ENCODE measurements at places on chromosomes 2 and 18.

DNA sequence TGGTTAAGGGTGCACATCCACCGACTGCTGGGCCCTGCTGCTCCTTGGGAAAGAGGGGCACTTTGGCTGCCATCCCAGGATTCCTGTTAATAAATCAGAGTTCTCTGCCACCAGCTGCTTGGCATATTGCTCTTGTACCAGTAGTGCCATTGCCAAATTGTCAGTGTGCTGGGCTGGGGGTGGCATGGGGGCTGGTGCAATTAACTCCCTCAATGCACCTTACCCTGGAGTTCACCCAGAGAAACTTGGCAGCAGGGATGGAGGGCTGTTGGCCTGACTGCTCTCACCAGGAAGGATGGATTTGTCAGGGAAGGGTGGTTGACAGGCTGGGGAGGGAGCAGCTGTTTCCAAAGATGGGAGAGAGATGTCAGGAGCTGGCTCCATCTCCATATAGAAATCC lies 94.6 kb upstream of the SKOR2 start:
- no peak for DNase-seq

GRCh38 chr2:128399690-128400291 lies 81.1 kb upstream of the HS6ST1 start:
- no peak for DNase-seq

DNA sequence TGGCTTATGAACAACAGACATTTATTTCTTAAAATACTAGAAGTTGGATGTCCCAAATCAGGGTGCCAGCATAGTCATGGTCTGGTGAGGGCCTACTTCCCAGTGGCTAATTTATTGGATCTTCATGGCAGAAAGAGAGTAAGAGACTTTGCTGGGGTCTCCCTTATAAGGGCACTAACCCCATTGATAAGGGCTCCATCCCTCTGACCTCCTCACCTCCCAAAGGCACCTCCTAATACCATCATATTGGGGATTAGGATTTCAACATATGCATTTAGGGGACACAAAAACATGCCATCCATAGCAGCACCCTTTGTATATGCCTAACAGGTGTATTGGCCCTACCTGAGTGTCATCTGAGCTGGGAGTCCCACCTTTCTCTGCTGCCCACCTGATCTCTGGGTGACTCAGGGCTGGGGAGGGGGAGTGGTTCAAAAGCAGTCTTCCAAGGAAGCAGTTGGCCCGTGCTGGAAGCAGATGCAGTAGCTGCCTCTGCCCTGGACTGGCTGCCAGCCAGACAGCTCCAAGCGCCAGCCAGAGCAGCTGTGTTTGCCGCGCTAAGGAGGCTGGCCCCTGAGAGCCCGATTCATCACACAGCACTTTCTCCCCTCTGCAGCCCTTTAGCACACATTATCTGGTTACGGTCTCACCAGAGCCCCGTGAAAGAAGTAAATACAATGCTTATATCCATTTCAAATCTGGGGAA lies 84.6 kb downstream of the SMAD7 start:
- DNase-seq, result no peak

DNA sequence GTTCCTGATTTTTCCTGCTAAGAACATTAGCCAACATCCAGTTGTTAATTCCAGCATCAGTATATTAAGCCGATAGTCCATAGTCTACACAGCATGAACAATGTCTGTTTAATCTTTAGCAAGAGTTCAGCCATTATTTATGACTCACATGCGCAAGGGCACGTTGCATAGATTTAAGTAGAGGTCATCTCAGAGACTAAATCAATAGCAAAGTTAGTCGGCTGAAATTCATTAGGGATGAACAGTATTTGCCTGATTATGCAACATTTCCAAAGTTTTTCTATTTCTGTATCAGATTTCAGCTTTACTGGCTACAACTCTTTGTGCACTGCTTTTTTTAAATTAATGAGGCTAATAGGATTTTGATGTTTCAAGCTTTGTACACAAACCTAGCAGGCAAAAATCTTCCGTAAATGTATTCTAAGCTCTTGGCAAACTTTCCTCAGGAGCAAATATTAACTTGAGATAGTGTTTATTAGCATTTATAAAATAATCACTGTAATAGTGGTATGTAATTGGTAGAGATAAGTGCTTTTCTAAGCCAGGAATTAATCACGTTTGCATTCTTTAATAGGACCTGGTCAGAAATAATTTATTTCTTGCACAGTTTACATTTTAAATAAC lies 578.7 kb upstream of the ID2 start:
- DNase-seq, result no peak

DNA sequence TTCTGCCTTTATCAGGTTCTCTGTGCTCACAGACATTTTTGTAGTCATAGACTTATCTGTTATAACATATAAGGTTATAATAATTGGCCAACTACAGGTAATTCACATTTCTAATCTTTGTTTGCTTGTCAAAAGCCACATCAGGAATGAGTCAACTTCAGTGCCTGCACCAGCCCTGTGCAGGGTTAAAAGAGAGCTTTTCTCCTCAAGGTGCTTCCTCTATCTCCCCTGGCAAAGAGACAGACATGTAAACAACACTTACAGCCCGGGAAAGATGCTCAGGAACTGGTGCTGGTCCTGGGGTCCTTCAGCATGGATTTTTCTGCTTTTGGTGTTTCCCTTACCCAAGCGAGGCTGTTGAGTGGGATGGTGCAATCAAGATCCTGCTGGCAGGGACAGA lies 7.7 kb upstream of the EHD3 start:
- DNase-seq, result no peak

DNA sequence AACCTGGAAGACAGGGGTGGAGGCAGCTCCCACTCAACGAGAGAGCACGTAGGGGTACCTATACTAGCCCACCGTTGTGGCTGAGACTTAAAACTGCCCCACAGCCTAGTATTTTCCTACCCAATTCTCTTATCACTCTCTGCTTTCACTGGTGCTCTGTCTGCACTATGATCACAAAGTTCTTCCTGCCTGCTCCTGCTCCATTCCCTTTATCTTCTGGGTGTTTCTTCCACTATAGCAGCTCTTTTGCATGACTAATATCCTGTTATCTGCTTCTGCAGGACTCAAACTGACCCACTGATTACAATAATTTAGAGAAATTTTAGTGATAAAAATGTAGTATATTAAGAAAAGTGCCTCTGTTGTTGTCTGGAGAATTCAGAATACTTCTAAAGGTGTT lies 184.8 kb downstream of the LRP1B start:
- DNase-seq, result no peak

- DNase-seq, result no peak
Measured at GRCh38 chr2:16225545-16225944, 285.2 kb downstream of the MYCN start.

- DNase-seq, result no peak
Measured at GRCh38 chr2:26901326-26902183, 53.6 kb downstream of the DPYSL5 start.

- no peak for DNase-seq
Measured at GRCh38 chr2:164835302-164835701, 6.3 kb downstream of the COBLL1 start.

DNA sequence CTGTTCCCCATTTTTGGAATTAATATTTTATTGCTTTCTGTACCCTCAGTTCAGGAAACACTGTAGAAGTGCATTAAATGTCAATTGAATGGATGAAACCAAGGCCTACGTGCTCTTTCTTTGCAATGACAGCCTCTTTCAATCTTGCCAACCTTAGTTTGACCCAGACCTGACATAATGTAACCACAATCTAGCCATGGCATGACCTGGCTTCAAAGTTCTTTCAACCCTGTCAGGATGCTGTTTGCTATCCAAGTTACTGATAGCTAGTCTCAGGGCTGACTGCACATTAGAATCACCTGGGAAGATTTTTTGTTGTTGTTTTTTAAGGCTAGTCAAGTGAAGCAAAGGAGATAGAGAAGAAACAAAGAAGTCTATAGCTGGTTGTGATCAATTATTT lies 190.9 kb upstream of the PKDCC start:
- DNase-seq, result no peak

- DNase-seq, result no peak
Measured at GRCh38 chr2:100365434-100365833, 43.1 kb upstream of the LONRF2 start.

GRCh38 chr2:58156780-58157179 lies 84.3 kb downstream of the FANCL start:
- no peak for DNase-seq

GRCh38 chr2:216863946-216864345 lies 4.1 kb upstream of the TNP1 start:
- no peak for DNase-seq

DNA sequence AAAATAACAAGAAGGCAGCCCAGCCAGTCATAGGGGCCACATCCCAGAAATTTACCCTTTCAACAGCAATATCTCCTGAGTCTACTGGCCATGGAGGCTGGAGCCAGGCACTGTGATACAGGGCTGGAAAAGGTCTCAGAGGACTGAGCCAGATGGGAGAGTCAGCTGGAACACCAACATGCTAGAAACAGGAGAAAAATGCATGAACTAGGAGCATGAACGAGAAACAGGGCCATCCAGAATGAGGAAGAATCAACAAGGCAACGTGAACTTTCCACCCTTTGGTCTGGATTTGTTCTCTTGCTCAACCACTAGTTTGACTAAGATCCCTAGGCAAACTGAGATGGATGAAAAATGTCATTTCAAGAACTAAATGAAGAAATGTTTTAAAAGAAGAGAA lies 13.1 kb downstream of the PID1 start:
- DNase-seq, result no peak

DNA sequence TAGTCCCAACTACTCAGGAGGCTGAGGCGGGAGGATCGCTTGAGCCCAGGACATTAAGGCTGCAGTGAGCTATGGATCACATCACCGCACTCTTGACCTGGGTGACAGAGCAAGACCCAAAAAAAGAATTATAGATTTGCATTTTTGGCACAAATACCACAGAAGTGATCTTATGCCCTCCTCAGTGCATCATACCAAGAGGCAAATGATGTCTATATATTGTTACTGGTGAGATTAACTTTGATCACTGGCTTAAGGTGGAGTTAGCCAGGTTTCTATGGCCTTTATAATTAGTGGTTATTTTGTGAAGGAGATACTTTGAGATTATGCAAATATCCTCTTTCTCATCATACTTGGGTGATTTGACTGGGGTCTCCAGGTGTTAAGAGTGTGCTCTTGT lies 22.1 kb upstream of the CATIP start:
- no peak for DNase-seq
